ENCODE measurements at places on chromosomes 16 and 17. TPM values are rescaled to one million over a fixed set of nuclear protein-coding genes. Genes with fewer than 3 reads are reported as not detected.

Gene SLC46A1
- 1.7 TPM for total RNA-seq

Gene EXOC3L1
- total RNA-seq, result 1.4 TPM

Gene KRTAP4-6
- total RNA-seq, result not detected

Gene TSNAXIP1
- total RNA-seq, result 0.40 TPM

Gene OTOA
- total RNA-seq, result 0.04 TPM

Gene CACNG4
- total RNA-seq, result 0.08 TPM

Gene DBF4B
- total RNA-seq, result 3.9 TPM

Gene SYNGR3
- 0.16 TPM for total RNA-seq

Gene TEKT5
- not detected for total RNA-seq

Gene BAHCC1
- 4.2 TPM for total RNA-seq

Gene EVI2A
- 0.52 TPM for total RNA-seq

Gene NACA2
- not detected for total RNA-seq

Gene SDR42E2
- total RNA-seq, result not detected

Gene NPIPB9
- 0.84 TPM for total RNA-seq

DNA sequence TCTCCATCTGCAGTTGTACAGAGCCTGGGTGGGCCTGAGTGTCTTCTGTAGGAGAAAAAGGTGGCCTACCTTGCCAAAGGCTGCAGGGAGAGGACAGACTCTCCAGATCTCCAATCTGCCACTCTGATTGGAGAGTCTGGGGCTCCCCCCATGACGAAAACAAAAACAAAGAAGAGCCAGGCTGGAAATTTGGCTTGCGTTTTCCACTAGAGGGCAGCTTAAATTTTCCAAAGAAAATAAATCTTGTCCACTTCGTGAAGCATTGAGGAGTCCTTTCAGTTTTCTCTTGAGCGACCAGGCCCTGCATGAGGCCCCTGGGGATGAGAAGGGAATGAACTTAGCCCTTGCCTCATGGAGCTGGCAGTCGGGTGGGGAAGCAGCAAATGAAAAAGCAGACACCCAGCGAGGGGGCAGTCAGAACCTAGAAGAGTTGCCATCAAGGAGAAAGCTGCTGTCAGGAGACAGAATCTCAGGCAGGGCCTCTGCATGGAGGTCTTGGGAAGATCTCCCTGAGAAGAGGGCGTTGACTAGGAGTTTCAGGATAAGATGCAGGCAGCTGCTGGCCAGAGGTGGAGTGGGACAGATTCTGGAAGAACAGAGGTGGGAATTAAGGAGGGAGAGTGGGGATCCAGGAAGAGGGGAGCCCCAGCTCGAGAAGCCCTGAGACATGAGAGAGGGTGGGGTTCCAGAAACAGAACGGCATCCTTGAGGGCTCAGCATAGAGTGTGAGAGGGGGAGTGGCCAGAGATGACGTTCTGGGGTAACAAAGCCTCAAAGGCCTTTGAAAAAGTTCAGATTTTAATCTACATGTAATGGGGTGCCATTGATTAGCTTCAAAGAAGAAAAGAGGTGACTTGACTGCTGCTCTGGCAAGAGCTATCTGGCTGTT lies 8.4 kb upstream of the SHCBP1 start:
- ATAC-seq, result no peak

DNA sequence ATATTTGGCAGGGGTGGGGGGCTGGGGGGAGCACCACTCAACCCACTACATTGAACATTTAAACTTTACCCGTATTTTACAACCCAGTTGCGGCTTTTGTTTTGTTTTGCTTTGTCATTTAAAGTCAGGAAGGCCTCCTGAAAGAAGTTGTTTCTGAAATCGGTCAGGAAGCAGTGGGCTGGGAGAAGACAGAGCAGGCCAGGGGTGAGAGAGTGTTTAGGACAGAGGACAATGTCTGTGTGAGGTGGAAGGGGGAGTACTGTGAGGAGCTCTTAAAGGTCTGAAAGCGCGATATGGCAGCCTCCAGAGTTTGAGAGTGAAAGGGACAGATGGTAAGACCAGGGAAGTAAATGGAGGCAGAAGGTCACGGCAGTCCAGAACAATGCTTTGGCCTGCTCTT lies 6.1 kb upstream of the WFIKKN2 start:
- ATAC-seq, result no peak

DNA sequence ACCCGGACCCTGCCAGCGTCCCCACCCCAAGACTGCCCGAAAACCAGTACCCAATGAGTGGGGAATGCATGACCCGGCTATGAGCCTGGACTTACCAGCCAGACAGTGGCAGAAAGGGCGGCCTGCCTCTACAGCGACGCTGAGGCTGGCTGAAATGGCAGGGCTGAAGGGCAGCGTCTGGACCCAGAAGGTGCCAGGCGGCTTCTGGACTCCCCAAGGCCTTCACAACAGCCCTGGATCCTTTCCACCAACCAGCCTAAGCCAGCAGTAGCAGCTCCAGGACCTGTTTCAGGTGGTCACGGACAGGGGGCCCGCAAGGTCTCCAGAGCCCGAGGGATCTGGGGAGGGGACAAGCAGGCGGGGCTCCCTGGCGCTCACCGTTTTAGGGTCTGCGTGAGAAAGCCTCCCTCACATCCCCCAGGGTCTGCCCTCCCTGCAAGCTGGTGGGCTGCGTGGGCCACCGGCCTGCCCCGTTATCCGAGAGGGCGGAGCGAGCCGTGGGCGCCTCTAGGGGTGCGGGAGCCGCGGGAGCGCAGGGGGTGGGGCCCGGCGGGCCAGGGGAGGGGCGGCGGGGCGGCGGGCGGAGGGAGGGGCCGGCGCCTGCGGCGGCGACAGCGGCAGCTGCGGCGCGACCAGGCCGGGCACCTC lies at the start of gene RIPOR1:
TSS of gene RIPOR1 (plus strand) at position 608 of the 648 bp plus-strand sequence. CDS start 9,618 bp downstream, outside the sequence.
- ATAC-seq, result peak; percentile 8

DNA sequence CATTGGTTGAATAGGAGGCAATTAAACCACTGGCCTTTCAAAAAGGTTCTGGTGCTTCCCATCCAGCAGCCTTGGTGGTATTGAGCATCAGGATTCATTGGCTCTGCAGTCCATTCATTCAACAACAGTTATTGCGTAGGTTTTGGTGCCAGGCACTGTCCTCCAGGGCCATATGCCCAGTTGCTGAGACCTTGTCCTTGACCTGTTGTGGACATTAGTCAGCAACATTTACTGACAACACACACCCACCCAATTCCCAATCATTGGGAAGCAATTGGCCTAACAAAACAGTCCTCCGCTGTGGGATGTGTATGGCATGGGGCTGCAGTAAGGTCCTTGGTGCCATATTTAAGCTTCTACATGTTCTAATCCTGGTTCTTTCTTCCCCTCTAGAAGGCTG lies 82.2 kb downstream of the AXIN2 start:
- ATAC-seq, result no peak

- ATAC-seq, result no peak
Measured at GRCh38 chr17:49547566-49547965, 28.1 kb upstream of the NXPH3 start.

DNA sequence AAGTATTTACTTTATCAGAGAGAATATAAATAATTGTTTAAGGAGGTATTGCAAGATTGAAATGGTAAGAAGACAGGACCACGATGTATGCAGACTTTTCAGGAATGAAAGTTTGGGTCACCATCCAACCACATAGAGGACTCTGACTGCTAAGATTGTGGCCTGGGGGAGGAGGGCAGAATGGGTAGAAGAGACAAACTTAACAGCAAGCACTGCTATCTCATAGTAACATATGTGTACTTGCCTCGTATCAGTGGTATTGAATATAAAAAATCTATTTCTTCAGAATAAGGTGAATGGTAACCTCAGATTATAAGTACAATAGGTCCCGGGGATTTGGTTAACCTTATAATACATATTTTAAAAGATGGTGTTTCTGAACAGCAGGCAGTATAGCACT lies 5.8 kb downstream of the KRT10 start:
- ATAC-seq, result no peak

GRCh38 chr16:20851601-20852000 lies 45.3 kb downstream of the REXO5 start:
- ATAC-seq, result peak; percentile 85

DNA sequence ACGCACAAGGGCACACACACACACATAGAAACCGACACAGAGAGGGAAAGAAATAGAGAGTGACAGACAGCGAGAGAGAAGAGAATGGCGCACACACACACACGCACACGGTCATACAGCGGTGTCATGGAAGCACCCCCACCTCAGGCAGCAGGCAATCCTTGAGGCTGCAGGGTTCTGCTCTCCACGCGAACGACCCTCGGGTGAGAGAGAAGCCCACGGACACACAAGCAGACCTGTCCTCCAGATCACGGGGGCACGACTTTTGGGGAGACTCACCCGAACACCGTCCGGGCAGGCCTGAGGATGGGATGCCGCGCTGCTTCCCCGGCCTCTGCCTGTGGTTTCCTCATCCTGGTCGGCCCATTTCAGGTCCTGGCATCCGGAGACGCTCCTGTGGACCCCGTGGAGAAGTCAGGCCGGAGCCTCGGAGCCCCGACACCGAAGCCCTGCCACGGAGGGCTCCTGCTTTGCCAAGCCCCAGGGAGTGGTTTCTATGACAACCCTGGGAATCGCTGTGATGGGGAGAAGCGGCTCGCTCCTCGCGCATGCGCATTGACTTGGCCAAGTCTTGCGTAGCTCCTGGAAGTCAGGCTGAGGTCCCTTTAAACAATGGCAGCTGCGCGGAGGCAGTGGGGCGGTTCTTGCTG lies 118.2 kb upstream of the KCNJ18 start:
- no peak for ATAC-seq

- no peak for ATAC-seq
Measured at GRCh38 chr16:49556249-49556605, 182.6 kb downstream of the C16orf78 start.

GRCh38 chr17:71938340-71939010 lies 182.3 kb upstream of the SOX9 start:
- no peak for ATAC-seq

DNA sequence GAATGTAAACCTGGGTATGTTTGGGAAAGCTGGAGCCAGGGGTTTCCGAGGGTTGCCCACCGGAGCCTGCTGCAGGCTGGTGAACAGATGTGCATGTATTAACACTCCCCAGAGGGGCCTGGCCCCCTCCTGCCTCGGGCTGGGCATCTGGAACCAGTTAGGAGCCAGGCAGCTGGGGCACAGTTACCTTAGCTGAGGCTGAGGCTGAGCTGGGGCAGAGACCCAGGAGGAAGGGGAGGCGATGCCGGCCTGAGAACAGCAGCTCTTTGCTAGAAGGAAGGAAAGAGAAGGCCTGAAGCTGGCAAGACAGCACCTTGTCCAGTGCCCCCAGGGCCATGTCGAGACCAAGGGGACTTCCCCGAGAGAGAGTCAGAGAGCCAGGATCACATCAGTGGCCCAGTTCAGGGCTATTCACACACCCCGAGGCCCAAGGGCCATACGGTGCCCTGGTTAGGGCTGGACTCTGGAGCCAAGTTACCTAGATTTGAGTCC lies 65.8 kb downstream of the RMI2 start:
- no peak for ATAC-seq

DNA sequence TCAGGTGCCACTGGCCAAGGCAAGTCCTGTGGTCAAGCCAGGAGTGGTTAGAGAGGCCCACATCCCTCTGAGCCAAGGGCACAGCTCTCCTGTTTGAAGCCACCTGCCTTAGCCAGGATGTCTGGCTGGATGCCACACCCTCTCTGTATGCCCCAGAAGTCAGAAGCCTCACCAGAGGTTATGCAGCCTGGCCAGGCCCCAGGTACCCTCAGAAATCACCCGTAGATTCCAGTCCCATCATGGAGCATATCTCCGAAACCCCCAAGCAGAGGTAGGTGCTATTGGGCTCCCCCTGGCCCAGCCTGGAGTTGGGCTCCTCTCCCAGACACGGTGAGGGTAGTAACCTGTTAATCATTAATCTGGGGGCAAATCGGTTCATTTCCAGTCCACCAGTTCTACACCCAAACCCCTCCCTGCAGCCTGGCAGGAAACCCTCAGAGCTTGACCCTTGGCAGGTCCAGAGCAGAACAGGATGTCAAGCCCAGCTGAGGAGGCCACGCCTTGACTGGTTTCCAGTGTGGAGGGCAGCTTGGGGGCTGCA lies 60.6 kb upstream of the TMEM97 start:
- ATAC-seq, result no peak

GRCh38 chr17:79513206-79513605 lies 97.6 kb downstream of the RBFOX3 start:
- no peak for ATAC-seq

GRCh38 chr16:12228602-12229499 lies 252.3 kb downstream of the SNX29 start:
- ATAC-seq, result peak; percentile 72

DNA sequence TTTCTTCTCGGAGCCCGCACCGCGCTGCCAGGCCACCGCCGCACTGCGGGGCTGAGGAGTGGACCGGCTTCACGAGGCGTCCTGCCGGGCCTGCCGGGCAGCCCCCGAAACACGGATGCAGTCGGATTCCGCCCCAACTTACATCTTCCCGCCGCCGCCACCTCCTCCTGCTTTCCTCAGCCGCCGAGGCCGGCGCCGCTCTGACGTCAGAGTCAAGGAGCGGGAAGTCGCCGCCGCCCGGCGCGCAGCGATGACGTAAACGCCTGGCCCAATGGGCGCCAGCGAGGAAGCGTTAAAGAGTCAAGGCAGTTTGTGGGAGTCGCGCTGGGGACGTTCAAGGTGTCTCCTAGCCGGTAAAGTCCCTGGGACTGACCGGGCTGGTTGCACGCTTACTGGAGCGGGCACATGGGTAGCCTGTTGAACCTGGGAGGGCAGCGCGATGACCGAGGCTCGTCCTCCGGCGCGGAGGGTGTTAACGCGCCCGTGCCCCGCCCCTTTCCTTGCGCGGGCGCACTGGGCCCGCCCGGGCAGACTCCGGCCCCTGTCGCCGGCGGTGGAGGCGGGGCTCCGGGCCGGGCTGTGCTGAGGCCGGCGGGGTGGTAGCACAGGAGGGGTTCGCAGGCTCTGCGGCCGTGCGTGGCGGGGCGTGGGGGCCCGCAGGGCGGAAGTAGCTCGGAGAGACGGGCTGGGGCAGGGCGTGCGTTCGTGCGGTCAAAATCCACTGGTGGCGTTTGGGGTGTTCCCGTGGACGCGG lies at the start of gene RNPS1:
TSS of gene RNPS1 (minus strand) at position 214 of the 754 bp plus-strand sequence. CDS start 3,483 bp downstream, outside the sequence.
- peak; percentile 91 for ATAC-seq

DNA sequence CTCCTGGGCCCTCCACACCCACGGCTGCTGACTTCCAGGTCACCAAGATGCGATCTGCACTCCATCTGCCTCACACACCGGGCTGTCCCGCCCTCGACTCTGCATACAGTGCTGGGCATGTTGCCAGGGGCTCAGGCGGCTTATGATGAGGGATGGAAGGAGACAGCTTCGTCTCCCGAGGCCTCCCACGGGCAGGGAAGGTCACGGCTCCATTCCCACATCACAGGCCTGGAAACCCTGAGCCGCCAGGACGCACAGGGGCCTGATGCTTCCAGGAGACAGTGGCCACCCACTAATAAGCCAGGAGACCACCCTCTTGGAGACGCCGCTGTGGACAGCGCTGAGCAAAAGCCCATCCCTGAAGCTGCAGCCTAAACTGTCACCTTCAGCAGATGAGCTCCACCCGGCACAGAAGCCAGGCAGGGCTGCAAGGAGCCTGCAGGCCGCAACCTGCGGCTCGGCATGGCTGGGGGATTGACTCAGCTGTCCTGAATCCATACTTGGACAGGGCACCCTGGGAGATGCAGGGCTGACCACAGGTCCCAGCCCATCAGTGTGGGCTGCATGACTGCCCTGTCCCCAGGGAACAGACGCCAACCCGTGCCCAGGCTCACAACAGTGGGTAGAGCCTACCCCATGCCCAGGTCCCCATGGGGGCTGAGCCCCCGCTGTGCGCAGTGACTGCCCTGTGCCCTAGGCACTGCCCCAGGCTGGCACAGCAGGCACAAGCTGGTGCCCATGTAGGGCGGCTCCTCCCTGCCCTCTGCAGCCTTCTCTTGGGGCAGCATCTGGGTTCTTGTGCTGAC lies 34.4 kb downstream of the SLC7A5 start:
- ATAC-seq, result peak; percentile 41

- ATAC-seq, result no peak
Measured at GRCh38 chr16:50252874-50253513, 13.4 kb upstream of the ADCY7 start.

- ATAC-seq, result no peak
Measured at GRCh38 chr16:16797239-16797638, 418.3 kb downstream of the NPIPA7 start.

GRCh38 chr16:75099738-75100602 lies 16.6 kb downstream of the LDHD start:
- ATAC-seq, result no peak

Measured in esophagus mucosa (tissue), 1 donor.